ENCODE measurements at places on chromosomes 7 and 10. TPM values are rescaled to one million over a fixed set of nuclear protein-coding genes. Genes with fewer than 3 reads are reported as not detected.
A peak's percentile ranks its signal among the peaks of the same experiment; 100 is the strongest.

DNA sequence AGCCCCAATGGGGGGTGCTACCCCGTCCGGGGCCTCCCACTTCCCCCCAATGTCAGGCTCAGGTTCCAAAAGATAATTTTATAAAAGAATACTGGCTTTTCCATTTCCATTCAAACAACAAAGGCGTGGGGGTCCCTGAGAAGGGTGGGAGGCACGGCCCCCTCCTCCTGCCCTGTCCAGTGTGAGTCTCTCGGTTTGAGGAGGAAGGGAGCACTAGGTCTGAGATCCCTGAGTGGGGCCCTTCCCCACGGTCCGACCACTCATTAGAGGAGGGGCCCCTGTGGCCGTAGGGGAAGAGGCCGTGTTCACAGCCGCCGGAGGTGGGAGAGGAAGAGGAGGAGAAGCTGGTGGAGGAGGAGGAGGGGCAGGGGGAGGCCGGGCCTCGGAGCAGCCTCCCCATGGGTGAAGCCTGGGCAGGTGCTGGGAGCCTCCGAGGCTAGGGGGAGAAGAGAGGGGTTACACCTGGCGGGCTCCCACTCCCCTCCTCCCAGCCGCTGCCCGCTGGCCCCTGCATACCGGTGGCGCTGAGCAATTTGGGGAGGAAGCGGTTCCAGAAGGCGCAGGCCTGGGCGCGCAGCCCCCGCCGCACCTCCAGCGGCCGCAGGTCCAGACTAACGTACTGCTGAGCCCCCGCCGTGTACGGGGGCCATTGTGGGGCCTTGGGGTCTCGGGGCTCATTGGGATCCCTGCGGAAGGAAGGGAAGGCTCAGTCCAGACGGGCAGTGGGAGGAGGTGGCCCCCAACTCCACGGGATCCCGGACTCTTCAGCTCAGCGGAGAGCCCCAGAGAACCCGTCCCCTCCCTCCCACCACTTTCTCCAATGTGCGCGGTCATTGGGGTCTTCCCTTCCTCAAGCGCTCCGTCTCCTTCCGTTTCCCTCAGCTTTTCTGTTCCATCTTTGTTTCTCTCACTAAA, 1.4 kb upstream of the UFSP1 start:
- no peak for DNase-seq

- DNase-seq = no peak
Measured at GRCh38 chr10:99296605-99297004, 32.6 kb upstream of the CNNM1 start.

DNA sequence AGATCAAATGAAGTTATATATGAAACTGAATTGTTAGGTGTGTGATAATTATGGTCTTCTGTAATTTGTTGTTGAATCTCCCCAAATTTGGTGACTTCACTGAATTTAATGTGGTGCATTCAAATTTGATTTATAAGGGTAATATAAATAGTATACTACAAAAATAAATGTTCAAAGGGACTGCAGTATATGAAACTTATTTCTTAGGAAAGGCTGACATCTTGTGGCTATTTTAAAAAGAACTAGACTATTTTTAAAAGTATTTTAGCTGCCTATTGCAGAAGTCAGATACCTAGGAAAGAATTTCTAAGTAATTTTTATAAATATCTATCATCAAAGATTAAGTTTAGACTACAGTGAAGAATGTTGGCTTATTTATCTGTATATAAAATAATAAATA, 36.6 kb downstream of the ATRNL1 start:
- DNase-seq = no peak

DNA sequence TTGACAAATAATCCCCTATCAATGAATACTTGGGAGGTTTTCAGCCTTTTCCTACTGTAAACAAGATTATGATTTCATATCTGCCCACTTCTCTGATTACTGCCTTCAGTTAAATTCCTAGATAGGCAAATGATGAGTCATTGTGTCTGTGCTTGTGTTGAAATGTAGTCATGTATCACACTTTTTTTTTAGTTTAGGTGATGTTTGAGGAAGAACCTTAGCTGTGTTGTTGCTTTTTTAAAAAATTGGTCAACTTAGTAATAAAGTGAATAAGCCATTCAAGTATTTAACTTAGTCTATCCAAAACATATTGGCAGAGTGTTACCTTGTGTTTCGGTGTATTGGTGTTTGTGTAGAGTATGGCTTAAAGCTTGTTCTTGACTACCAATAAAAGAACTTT, 60.0 kb downstream of the WAC start:
- DNase-seq = peak; percentile 14

DNA sequence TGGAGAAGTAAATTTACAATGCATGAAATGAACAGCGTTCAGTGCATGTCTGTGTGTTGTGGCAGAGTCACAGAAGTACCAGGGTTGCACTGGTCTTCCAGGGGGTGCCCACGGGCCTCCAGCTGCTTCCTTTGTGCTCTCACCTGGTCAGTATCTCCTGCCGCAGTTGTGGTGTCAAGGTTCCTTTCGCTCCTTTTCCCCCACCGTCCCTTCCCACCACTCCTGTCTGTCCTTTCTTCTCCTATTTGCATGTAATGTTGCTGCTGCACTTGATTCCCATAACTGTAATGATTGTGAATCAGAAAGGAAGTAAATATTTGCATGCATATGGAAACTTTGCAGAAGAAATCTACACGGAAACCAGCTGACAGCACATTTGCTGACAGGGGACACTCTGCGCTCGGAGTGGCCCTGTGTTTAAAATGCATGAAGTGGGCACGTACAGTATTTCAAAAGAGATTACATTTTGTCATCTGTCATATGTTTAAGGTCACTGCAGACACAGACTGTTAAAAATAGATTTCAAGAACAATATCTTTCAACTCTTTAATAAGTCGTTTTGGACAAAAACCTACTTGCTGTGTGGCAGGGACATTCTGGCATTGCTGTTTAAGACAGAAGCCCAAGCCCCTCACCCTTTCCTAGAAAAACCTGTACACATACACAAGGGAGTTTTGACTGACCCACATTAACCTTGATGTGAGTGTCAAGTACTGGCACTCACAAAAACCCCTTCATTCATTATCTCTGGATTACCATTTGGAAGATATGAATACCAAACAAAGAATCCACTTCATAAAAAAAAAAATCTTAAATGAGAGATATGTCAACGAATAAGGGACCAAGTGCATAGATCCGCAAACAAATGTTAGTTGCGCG, 336.7 kb upstream of the KLF6 start:
- DNase-seq = no peak

DNA sequence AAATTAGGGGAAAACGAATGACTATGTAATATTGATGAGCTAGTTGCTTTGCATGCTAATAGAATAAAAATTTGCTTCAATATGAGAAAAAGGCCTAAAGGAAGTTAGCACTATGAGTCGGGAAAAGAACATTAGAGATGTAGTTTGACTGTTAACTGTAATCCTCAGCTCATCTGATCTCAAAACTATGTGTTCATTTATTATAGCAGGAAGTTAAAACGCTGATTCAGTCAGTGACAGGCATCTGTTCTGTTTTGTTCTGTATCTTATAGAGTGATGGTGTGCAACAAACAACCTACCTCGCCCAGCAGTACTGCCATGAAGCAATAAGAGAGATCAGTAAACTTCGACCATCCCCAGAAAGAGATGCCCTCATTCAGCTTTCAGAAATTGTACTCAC, 48.6 kb downstream of the PDSS1 start:
- no peak for DNase-seq

GRCh38 chr10:128704716-128705115, 578.5 kb upstream of the MKI67 start:
- DNase-seq = no peak

DNA sequence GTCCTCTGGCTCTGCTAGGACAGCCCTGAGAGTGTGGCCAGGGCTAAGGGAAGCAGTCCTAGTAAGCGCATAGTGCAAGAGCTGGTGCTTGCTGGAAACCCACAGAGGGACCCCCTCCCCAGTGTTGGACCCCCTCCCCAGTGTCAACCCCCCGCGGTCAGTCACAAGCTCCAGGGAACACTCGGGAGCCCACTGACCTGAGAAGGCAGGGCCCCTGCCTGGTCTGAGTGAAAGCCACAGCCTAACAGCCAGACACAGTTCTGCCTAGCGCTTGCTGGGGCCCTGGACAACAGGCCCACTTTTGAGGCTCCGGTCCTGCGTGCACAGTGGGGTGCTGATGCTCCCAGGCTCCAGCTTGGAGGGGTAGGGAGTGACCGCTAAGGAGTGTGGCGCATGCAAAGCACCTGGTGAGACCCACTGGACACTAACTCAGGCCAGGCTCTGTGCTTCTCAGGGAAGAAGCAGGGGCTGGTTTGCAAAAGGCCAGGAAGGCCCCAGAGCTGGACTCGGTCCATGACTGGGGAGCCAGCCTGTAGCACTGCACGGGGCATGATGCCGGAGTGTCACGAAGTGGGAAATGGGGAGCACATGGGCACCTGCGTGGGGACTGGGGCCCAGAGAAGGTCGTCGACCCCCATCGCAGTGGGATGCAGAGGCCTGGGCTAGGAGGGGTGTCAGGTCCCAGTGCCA, 175.8 kb upstream of the PPP2R2D start:
- no peak for DNase-seq

DNA sequence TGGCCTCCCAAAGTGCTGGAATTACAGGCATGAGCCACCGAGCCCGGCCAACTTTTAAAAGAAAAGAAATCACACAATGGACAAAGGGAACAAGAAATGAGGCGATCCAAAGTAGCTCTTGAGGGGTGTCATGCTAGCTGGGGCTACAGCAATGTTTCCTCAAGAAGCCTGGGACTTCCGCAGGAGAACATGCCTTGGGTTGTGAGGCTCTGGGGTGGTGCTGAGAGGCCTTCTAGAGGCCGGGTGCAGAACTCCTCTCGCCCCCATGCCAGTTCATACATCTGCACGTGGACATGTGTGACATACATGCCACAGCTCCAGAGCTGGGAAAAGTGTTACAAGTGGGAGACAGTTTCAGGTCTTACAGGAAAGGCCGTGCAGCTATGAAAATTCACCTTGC, 238.2 kb downstream of the SKAP2 start:
- DNase-seq = no peak

DNA sequence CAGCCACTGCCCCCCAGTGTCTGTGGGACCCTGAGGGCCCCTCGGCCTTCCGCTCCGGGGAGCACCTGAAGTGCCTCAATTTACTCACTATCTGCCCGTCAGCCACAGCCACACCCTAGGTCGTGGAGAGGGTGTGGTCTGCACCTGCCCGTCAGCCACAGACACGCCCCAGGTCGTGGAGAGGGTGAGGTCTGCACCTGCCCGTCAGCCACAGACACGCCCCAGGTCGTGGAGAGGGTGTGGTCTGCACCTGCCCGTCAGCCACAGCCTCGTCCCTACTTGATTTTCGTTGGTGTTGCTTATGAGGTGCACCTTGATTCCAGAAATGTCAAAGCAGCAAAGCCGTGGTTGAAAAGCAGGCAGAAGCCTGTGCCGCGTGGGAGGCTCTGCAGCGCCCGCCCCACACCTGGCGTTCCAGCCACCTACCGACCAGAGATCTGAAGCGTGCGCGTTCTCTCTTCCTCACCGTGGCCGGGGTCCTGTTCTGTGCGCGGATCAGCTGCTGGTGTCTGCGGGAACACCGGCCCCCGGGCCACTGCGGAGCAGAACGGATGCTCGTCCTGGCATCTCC, 101.6 kb downstream of the DYNC2I1 start:
- peak; percentile 40 for DNase-seq

DNA sequence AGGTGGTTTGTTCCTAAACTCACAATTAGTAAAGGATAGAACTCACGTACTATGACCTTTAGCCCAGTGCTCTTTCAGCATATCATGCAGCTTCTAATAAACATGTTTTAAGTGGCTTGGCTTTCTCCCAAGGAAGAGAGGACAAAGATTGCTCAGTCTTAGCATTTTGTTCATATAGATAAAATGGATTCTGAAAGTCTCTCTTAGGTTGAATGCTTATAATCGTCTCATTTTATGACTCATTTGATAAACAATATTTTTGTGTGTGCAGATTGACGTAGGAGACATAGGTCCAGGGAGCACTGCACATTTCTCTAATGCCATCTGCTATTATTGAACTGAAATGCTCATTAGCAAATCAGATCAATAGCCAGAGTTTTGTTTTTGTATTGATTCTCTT, 44.8 kb downstream of the GNAT3 start:
- no peak for DNase-seq

GRCh38 chr10:5165738-5166137, 19.2 kb downstream of the AKR1C8 start:
- DNase-seq = no peak

DNA sequence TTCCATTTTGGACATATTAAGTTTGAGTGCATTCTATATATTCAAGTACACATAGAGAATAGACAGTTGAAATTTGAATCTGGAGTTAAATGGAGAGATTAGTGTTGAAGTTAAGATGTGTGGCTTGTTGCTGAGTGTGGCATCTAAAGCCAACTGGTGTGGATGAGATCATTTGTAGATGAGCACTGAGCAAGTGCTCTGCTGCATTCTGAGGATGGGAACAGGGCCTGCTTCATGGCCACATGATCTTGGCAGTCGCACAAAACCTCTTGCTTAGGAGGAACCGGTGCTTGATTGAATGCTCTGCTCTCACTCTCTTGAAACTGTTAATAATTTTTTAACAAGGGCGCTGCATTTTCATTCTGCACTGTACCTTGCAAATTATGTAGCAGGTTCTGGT, 62.0 kb downstream of the EPDR1 start:
- no peak for DNase-seq

GRCh38 chr7:55065079-55065478, 46.3 kb downstream of the EGFR start:
- peak; percentile 99 for DNase-seq

GRCh38 chr7:77348371-77348813, 67.8 kb downstream of the GSAP start:
- DNase-seq = peak; percentile 60

- DNase-seq = no peak
Measured at GRCh38 chr7:18154726-18155125, 127.1 kb upstream of the PRPS1L1 start.

- DNase-seq = no peak
Measured at GRCh38 chr10:48512861-48513260, 92.0 kb downstream of the ARHGAP22 start.

GHRHR gene
- total RNA-seq = not detected

XPNPEP1 gene
- total RNA-seq = 42.4 TPM

GALNT17 gene
- total RNA-seq = not detected

ZPBP gene
- total RNA-seq = not detected

ACSM6 gene
- total RNA-seq = not detected

RASA4B gene
- total RNA-seq = not detected

PTPRZ1 gene
- total RNA-seq = 0.17 TPM

MEST gene
- 566 TPM for total RNA-seq

HOXA9 gene
- 1.8 TPM for total RNA-seq

HOXA2 gene
- 11.4 TPM for total RNA-seq

RP9 gene
- total RNA-seq = 28.6 TPM

NUDCD3 gene
- total RNA-seq = 75.3 TPM

IFIT1B gene
- total RNA-seq = not detected

NANOS1 gene
- 4.7 TPM for total RNA-seq

Data from Daoy (cell line).